ENCODE measurements at places on chromosomes 1 and 21.

DNA sequence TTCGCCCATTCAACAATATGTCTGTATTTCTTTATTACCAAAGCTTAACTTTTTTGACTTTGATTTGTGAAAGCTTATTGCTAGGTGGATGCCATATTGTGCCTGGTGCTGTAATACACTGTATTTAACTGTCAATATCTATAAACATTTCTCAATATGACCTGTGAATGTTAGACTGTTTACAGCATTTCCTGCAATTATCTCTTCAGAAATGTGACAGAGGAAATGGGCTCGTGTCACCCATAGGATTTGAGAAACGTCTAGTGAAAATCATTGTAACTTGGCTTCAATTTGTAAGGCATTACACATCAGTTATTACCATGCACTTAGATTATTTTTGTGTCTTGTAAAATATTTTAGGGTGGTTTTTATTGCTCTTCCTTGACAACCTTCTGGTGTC lies 237.8 kb upstream of the ADGRL2 start:
- no peak for DNase-seq

DNA sequence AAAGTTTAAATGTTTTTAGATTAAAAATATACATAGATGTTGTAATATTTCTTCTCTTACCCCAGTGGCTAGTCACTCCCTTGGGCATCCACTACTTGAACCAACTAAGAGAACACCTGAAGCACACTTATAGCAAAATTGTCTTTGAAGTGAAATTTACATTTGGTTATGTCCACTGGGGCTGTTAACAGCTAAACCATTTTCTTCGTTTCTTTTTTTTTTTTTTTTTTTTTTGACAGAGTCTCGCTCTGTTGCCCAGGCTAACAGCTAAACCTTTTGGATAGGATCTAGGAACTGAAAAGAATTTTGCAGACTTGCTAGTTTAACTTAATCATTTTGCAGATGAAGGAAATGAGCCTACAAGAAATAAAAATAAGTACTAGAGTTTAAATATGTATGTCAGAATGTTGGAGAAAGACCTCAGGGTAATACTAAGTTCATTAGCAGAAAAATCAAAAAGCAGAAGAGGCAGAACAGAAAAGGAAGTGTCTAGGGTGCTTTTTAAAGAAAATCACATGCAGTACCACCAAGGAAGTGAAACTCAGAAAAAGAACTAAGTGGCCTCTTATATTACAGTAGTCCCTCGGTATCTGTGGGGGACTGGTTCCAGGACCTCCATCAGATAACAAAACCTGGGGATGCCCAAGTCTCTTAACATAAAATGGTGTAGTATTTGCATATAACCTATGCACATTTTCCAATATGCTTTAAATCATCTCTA lies 11.8 kb downstream of the DRAM2 start:
- no peak for DNase-seq

- peak; percentile 82 for DNase-seq
These were observed 14.0 kb upstream of the TBX19 start for GRCh38 chr1:168266644-168267186.

DNA sequence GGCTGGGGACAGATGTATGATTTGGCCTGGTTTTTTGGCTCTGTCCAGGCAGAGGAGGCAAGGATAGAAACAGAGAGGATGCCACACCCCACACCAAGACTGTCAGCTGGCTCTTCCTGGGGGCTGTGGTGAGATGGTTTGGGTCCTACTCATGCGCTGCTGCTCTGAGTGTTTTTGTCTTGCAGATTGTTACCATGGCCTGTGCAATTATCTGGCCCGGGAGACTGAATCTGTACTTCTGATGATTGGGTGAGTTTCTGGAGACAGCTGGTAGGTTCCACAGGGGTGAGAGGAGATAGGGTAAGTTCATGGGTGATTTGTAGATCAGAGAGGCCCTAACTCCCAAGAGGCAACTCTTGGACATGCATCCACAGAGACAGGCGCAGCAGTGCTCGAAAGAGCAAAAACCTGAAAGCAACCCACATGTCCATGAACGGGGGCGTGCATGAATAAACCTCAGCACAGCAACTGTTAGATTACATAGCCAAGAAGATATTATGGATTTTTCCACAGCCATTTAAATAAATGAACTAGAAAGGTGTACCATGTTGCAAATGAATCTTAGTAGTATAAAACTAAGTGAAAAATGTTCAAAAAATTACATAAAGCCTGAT lies 17.8 kb downstream of the AADACL4 start:
- DNase-seq, result no peak

GRCh38 chr1:34619256-34619655 lies 135.6 kb upstream of the GJB5 start:
- no peak for DNase-seq

DNA sequence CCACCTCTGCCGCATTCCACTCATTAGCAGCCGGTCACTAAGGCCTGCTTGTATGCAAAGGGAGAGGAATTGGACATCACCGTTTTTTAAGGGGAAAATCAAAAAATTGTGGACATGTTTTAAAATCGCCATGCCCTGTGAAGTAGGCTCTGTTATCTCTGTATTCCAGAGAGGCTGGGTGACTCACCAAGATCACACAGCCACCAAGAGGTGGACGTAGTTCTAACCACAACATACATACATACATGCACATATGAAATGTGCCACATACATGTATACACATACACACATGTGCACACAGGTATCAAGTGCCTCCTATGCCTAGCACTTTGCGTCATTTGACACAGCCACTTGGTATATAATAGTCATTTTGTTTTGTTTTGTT lies 16.0 kb upstream of the ZSCAN20 start:
- DNase-seq, result no peak

DNA sequence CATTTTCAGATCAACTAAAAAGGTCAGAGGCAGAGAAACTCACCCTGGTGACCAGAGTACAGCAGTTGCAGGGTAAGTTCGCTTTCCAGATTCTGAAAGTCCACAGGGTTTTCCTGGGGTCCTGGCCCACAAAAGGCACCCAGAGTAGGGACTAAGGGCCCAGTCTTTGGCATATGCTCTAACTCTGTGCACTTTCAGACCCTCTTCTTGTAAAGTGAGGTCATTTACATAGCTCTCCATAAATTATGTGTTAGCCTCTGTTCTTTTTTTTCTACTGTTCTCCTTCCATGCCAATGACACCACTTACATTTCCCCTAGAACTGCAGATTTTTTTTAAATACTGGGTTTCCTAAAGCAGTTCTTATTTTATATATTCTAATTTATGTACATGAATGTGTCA lies 6.3 kb downstream of the C1orf74 start:
- DNase-seq, result no peak

DNA sequence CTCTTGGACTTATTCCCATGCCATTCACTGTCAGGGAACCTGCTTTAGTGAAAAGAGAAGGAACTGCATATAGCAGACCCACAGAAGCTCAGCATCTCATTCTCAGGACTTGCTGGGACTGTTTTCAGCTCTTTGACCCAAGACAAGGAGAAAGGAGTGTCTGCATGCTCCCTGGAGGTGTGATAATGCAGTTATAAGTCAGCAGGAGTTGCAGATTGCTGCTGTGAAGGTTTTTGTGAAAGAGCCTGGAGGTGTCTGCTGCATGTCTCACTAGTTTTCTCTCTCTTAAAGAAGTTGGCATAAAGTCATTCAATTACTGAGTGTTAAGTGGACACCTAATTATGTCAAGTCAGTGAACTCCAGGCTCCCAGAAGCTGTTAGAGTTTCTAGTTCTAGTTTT lies 343.4 kb downstream of the BRINP2 start:
- no peak for DNase-seq

DNA sequence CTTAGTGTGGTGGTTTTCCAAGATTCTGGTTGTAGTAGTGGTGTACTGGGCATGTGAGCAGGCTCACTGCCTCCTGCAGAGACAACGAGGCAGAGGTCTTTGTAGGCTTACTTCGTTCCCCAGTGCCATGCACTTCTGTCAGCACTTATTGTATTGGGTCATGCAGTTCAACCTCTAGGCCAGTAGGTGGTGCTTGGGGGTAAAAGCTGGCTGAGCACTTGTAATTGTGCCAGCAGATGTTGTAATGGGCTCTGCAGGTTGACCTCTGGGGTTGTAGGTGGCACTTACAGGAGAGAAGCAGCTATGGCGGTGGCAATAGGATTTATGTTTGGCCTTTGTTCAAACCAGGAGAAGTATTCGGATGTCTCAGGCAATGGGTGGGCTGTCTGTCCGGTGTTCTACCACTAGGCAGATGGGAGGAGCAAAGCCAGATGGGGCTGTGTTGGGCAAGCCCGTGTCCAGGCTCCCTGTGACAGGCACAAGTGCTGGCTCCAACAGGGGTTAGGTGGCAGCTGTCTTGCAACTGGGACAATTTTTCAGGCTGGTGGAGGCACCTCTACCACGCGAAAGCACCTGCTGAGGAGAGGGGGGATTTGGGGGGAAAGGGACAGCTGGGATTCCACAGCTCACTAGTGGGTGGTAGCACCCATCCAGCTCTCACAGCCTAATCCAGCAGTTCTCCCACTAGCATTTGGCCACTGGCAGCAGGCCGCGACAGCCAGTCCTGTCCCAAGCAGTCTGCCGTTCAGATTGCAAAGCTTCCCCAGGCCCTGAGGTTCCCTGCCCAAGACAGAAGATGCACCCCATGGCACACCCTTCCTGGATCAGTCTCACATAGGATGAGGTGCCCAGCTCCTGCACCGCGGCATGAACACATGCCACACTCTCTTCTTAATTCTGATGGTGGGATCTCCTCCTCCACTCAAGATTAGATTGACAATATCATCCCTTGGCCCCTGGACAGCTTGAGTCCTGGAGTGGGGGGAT lies 274.5 kb downstream of the CTH start:
- peak; percentile 43 for DNase-seq

GRCh38 chr1:6191968-6192367 lies 7.4 kb downstream of the RPL22 start:
- DNase-seq, result no peak

DNA sequence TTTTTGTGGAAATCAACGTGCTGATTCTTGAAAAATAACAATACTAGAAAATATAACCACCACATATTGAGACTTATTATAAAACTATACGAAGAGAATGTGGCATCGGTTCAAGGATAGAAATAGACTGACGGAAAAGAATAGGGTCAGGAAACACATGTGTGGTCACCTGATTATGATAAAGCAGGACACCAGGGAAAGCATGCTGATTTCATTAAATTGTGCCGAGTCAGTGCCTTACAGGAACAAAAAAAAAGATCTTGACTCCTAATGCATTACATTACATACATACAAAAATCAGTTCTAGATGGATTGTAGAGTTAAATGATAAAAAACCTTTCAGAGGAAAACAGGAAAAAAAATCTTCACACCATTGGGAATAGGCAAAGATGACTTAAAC lies 43.5 kb upstream of the SERPINC1 start:
- DNase-seq, result no peak

GRCh38 chr1:165862448-165862847 lies 35.0 kb downstream of the UCK2 start:
- no peak for DNase-seq

DNA sequence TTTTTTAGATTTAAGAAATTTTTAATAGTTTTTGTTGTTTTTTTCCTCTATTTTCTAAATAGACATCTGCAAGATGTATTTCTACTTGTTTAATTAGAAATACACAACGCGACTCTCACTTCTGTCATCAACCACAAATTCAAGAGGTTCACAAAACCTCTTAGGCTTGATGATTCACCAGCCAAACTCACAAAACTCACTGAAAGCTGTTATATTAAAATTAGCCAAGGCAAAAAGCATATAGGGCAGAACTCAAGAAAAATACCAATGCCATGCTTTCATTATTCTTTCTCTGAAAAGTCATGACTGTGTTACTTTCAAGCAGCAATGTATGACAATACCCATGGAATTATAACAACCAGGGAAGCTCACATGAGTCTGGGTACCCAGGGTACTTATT lies 487.0 kb upstream of the RGS18 start:
- DNase-seq, result no peak

Measured in RPMI7951 (cell line).